Mucosa of gallbladder (tissue), 1 donor: ENCODE measurements at places on chromosomes 12 and 14. TPM values are rescaled to one million over a fixed set of nuclear protein-coding genes. Genes with fewer than 3 reads are reported as not detected.

Gene CAPS2
- total RNA-seq = 12.4 TPM

- no peak for DNase-seq
Measured at GRCh38 chr14:66177935-66178334, 308.2 kb upstream of the CCDC196 start.

- DNase-seq = no peak
Measured at GRCh38 chr14:56358851-56359614, 220.6 kb upstream of the TMEM260 start.

- DNase-seq = no peak
Measured at GRCh38 chr12:113619202-113619601, 147.5 kb upstream of the LHX5 start.

GRCh38 chr12:59357811-59358210 is 238.0 kb upstream of the SLC16A7 start:
- DNase-seq = no peak

DNA sequence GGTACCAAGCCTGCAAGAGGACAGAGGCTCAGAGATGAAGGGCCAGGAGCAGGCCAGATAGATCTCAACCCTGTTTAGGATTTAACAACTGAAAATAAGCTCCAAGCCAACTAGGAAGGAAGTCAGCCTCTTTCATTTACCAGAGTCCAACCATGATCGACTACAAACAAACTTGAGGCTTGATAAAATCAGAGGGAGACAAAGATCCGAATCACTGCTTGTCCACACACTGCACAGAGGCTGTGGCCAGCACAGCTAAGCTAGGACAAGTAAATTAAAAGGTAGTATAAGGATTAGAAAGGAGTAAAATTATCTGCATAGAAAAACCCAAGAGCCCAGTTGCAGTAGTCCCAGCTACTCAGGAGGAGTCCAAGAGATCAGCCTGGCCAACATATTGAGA is 40.3 kb downstream of the FAM222A start:
- DNase-seq = no peak

GRCh38 chr12:40156021-40156764 is 50.3 kb upstream of the SLC2A13 start:
- DNase-seq = no peak

- no peak for DNase-seq
Measured at GRCh38 chr12:21221072-21221471, 90.1 kb downstream of the SLCO1B1 start.

DNA sequence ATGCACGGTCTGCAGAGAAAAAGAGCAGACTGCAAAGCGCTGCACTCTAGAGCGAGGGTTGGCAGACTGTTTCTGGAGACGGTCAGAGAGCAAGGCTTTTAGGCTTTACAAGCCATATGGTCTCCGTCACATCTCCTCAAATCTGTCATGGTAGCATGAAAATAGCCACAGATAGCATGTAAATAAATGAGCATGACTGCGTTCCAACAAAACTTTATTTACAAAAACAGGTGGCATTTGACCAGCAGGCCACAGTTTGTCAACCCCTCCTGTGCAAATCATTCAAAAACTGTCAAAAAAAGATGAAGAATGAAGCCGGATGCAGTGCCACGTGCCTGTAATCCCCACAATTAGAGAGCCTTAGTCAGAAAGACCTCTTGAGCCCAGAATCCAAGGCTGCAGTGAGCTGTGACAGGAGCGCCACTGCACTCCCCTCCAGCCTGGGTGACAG is 18.9 kb downstream of the SYNE3 start:
- no peak for DNase-seq
